Pancreas (tissue), 10 donors: ENCODE measurements at places on chromosomes 11 and 22. TPM values are rescaled to one million over a fixed set of nuclear protein-coding genes. Genes with fewer than 3 reads are reported as not detected.

The FXYD2 gene
- 220 TPM for total RNA-seq

GRCh38 chr11:126466236-126467045 is 111.0 kb downstream of the ST3GAL4 start:
- no peaks in the 10 kb centered on the region for H3K4me1 ChIP-seq
- H3K27ac ChIP-seq, result no peak overlapping the region
- H3K36me3 ChIP-seq, result no peaks in the 10 kb centered on the region

The SYT7 gene
- 4.3 TPM for total RNA-seq

DNA sequence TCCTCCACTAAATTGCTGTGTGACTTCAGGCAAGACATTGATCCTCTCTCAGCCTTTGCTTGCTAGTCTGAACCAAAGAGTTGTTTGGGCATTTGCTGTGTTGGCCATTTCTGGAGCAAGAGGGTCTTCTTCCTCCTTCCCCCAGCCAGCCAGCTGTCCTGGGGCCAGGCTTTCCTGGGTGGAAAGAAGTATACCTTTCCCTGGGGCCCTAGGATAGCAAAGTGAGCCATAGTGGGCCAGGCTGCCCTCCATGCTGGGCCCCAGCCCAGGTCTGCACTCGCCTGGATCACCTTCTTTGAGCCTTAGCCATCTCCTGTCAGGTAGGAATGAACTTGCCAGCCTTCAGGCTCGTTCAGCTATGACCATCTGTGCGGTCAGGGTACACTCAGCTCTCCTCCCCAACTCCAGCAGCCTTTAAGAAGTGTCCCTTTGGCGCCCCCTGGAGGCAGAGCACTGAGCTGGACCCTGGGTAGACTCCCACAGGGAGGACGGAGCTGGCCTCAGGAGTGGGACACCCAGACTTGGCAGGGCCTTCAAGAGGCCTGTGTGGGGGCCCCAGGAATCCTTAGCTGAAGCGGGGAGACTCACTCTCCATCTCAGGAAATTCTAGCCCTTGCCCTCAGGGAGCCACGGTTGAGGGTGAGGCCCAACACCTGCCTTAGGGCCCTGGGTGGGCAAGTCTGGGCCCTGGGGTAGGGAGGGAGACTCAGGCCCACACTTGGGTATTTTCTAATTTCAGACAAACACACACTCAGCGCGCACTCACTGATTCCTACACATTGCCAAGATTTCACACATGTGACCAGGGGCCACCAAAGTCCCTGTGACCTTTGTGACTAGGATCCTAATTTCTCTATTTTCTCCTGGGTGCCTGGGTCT is 35.6 kb upstream of the TPBGL start:
- H3K27me3 ChIP-seq, result no peaks in the 10 kb centered on the region
- H3K36me3 ChIP-seq, result no peaks in the 10 kb centered on the region
- DNase-seq, result peak; percentile 84
- no peak overlapping the region for H3K27ac ChIP-seq

The FAM111B gene
- 0.20 TPM for total RNA-seq

- no peaks in the 10 kb centered on the region for H3K27me3 ChIP-seq
- H3K4me1 ChIP-seq, result no peaks in the 10 kb centered on the region
- no peaks in the 10 kb centered on the region for H3K36me3 ChIP-seq
- H3K27ac ChIP-seq, result no peak overlapping the region
- no peak for DNase-seq
- no peak overlapping the region for H3K4me3 ChIP-seq
Measured at GRCh38 chr11:33620423-33621171, 80.0 kb downstream of the C11orf91 start.

- no peaks in the 10 kb centered on the region for H3K36me3 ChIP-seq
- peaks cover 12% of the 10 kb centered on the region for H3K4me1 ChIP-seq
- no peaks in the 10 kb centered on the region for H3K27me3 ChIP-seq
- H3K4me3 ChIP-seq, result no peak overlapping the region
Measured at GRCh38 chr11:129146191-129146590, 45.9 kb downstream of the ARHGAP32 start.

DNA sequence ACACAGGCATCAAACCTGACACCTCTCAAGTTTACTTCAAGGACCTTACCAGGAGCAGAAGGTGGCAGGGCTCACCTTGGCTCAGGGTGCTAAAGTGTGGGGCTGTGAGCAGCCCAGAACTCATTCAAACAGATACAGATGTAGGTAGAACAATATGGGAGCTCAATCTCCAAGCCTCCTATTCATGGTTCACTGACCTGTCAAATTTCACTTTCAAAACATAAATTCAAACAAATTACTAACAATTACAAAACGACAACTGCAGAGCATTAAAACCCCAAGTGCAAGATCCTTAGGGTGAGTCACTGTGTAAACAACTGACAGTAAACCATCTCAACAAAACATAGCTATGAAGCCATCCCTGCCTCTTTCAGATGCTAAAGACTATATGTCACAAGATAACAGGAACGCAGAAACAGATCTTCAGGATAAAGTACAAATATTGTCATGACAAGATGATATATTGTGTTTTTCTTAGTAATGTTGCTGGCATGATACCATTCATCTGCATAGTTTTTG is 303.5 kb upstream of the ANO3 start:
- no peaks in the 10 kb centered on the region for H3K36me3 ChIP-seq
- H3K4me3 ChIP-seq, result no peak overlapping the region
- no peak for DNase-seq
- H3K27me3 ChIP-seq, result no peaks in the 10 kb centered on the region
- no peak overlapping the region for H3K27ac ChIP-seq
